ENCODE measurements at places on chromosomes 12 and 14.

DNA sequence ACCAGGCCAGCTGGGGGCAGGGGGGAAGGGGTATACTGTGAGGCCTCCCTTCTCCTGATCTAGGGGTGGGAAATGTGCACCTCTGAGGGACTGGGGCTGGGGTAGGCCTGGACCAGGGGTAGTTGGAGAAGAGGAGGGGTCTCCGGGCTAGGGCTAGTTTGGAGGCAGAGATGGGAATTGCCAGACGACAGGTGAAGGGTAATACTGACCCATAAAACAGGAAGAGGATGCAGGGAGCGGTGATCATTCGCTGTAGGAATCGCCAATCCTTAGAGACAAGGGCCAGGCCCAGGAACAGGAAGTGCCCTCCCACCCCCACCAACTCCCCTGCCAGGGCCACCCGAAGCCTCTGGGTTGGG, 4.4 kb downstream of the SLC22A17 start:
- DNase-seq: no peak

GRCh38 chr14:20468764-20469241, 403 bp upstream of the PNP start:
- DNase-seq: no peak

- DNase-seq: no peak
Observed at GRCh38 chr12:89389755-89390661, 37.7 kb upstream of the DUSP6 start.

DNA sequence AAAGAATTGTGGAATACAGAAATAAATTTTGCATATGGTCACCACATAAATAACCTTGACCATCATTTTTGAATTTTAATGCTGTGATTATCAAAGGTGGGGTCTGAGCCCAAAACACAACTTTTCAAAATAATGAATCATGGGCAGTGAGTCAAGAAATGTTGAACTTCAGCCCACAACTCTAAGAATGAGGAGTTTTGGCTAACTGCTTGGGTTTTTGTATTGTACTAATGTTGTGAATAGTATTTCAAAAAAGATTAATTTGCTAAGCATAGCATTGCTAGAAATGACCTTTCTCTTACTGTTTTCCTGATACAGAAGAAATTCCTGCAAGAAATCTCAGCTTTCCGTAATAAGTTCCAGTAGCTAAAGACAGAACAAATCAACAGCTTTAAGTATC, 24.4 kb upstream of the YARS2 start:
- peak; percentile 13 for DNase-seq

- no peak for DNase-seq
Observed at GRCh38 chr12:65977384-65977783, 153.1 kb downstream of the HMGA2 start.

DNA sequence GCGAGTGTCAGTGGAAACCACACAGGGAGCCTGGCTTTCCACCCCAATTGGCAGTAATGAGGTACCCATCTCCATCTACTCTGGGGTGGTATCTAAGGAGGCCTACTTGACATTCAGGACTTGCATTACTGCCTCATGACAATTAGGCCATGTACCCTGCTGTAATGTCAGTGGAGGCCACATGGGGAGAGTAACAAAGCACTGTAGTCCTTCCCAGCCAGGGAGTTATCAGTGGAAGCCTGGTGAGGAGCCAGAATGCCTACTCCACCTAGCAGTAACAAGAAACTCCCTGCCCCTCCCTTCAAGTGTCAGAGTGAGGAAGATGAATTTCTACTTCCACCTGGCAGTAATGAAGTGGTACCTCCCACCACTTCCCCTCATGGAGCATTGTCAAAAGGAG, 12.5 kb downstream of the TIMM9 start:
- no peak for DNase-seq

DNA sequence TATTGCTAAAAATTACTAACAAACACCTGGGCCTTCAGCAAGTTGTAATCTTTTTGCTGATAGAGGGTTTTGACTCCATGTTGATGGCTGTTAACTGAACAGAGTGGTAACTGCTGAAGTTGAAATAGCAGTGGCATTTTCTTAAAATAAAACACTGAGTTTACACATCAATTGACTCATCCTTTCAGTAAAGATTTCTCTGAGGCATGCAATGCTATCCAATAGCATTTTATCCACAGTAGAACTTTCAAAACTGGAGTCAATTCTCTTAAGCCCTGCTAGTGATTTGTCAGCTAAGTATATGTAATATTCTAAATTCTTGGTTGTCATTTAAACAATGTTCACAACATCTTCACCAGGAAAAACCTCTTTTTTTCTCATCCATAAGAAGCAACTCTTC, 59.5 kb downstream of the CMAS start:
- DNase-seq: no peak

DNA sequence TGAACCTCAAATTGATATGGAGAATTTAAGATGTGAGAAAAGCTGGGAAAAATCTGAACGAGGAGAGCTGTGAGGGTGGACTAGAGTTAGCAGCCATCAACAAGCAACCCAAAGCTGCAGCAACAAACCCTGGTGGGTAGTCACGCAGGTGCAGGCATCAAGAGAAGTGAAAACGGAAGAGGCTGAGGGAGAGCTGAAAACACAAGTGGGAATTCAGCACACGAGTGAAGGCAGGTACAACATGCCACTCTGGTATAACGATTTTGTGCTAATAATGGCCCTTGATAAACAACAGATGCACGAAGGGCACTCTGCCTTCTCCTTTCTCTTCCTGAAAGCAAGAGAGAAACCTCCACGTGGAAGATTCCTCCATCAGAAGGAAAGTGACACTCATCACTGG, 11.5 kb downstream of the TCL1B start:
- no peak for DNase-seq

DNA sequence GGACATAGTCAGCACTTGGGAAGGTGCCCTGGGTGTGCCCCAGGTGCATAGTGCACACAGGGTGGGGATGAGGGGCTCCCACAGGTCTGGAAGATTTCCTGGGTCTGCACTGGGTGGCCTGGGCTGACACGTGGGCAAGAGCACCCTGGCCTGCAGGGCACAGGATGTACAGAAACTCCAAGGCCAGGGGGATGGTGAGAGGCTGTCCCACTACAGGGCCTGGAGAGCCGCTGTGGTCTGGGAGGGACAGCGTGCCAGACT, 35.8 kb upstream of the PPP1R13B start:
- no peak for DNase-seq

DNA sequence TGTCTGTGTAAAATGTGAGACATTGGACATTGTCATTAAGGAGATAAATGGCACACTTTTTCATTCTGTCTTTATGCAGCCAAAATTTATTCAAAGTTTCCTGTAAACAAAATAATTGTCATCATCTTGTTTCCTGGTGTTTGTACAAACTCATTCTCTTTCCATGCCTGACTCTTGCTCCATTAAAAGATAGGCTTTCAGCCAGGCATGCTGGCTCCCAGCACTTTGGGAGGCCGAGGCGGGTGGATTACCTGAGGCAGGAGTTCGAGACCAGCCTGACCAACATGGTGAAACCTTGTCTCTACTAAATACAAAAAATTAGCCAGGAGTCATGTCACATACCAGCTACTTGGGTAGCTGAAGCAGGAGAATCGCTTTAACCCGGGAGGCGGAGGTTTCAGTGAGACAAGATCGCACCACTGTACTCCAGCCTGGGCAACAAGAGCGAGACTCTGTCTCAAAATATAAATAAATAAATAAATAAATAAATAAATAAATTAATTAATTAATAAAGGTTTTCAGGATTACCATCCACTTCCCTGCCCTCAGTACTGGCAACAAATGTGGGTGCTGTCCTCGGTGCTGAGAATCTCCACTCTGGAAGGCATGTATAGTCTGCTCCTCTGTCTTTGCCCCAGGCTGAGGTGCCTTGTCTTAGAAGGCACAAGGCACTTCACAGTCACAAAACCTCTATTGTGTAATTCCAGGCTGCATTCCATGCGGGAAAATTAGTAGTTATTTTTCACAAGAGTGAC, 83.2 kb downstream of the PAH start:
- no peak for DNase-seq

All from right renal cortex interstitium (tissue), 3 donors.